ENCODE measurements at places on chromosomes 2 and 18. TPM values are rescaled to one million over a fixed set of nuclear protein-coding genes. Genes with fewer than 3 reads are reported as not detected.

DAW1 gene
- 0.54 TPM for polyA plus RNA-seq

GREB1L gene
- polyA plus RNA-seq = 3.8 TPM

UGT1A4 gene
- polyA plus RNA-seq = not detected

FOXD4L1 gene
- 0.08 TPM for polyA plus RNA-seq

HOXD12 gene
- polyA plus RNA-seq = 0.63 TPM

CRYGD gene
- not detected for polyA plus RNA-seq

CXCR1 gene
- not detected for polyA plus RNA-seq

ANKRD53 gene
- 1.8 TPM for polyA plus RNA-seq

NTSR2 gene
- polyA plus RNA-seq = not detected

KCNIP3 gene
- polyA plus RNA-seq = 18.9 TPM

SEMA4F gene
- 7.2 TPM for polyA plus RNA-seq

PER2 gene
- polyA plus RNA-seq = 8.7 TPM

ERMN gene
- 0.44 TPM for polyA plus RNA-seq

ECEL1 gene
- polyA plus RNA-seq = 12.5 TPM

DYNAP gene
- not detected for polyA plus RNA-seq

PSMA8 gene
- polyA plus RNA-seq = 0.08 TPM

- DNase-seq = no peak
Measured at GRCh38 chr2:195382186-195382585, 274.8 kb upstream of the SLC39A10 start.

- no peak for DNase-seq
Measured at GRCh38 chr2:98548920-98549818, 59.1 kb downstream of the COA5 start.

- no peak for DNase-seq
Measured at GRCh38 chr18:59788791-59789106, 91.5 kb upstream of the CCBE1 start.

GRCh38 chr2:205428811-205429210 lies 253.5 kb upstream of the NRP2 start:
- no peak for DNase-seq

GRCh38 chr18:65227970-65228369 lies 522.8 kb upstream of the CDH7 start:
- DNase-seq = no peak

DNA sequence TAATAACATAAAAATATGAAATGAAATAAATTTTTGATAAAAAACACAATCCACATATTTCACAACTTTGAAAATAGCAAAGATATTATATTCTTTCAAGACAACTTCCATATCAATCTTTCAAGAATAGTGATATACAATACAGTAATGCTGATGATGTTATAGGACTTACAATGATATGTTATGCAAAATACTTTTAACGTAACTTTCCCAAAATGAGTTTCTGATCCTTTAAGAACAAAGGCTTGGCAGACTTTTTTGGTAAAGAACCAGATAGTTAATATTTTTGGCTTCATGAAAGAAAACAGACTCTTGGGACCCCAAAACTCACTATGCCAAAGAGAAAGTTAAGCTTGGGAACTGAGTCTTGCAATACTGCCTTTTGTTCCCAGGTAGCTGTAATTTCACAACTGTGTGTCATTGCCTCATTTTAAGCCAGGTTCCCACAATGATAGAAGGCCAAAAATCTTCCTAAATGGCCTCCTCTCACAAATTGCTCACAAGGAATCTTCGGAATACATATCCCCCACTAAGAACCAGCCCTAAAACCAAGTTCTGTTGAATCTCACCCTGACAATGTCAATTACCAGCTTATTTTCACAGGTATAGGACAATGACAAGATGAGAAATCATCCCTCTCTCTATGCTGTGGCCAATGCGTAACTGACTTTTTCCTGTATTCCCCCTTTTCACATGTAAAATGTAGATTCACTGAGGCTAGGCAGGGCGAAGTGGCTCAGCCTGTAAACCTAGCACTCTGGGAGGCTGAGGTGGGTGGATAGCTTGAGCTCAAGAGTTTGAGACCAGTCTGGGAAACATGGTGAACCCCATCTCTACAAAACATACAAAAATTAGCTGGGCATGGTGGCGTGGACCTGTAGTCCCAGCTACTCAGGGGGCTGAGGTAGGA lies 54.8 kb upstream of the STRN start:
- no peak for DNase-seq

- DNase-seq = no peak
Measured at GRCh38 chr2:11744631-11745394, 1.6 kb upstream of the LPIN1 start.

DNA sequence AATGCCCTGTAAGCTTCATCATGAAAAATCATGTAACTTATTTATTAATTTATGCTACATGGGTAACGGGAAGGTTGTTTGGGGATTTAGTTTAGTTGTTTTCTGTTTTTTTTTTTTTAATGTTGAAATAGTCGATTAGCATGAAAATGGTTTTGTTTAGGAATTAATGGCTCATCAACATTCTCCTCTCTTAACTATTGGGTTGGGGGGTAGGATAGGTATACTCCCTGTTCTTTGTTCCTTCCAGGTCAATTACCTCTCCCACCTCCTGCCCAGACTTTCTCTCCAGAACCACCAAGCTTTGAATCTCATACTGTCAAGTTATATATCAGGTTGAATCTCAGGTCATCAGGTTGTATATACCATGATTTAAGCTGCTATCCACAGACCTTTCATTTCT lies 568.7 kb upstream of the DSEL start:
- DNase-seq = no peak

- DNase-seq = no peak
Measured at GRCh38 chr2:108621687-108622681, 87.7 kb downstream of the LIMS1 start.

DNA sequence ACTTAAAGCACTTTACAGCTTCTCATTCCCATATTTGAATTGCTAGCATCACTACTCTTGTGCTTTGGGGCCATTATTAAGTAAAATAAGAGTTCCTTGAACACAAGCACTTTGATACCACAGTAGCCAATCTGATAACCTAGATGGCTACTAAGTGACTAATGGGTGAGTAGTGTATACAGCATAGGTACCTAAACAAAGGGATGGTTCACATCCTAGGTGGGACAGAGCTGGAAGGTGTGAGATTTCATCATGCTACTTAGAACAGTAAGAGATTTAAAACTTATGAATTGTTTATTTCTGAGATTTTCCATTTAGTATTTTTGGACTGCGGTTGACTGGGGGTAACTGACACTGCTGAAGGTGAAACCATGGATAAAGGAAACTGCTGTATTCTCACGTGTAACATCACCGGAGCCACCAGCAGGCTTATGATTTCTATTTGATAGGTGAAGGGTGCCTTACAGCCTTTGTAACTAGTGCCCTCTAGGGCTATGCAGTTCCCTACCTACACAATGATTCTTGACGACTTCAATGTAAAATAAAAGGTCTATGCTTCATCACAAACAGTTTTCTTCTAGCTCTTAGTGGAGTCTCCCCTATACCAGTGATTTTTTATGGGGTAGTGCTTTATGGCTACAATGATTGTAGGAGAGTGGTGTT lies 22.1 kb upstream of the CRIM1 start:
- no peak for DNase-seq

DNA sequence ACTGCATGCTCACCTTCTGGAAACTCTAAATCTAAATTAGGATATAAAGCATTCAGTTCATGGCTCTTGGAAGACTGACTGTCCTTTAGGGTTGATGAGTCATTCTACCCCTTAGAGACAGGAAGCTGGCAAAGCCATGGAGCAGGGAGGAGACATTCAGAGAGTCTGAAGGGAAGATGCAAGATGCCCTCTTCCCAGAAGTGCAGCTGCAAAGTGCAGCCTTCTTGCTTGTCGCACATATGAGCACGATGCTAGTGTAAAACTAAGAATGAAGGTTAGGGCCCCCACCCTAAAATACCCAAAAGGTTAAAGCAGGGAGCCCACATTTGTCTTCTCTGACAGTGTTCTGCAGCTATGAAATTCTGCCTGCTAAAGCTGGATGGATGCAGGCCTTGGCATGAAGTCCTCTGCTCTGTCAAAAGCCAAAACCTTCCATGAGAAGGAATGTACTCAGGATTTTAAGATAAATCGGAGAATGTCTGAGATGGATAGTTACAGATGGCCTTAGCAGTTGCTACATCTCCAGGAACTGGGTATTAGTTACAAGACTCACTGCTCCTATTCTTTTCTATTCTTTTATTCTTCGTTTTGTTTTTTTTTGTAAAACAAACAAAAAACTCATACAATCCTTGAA lies 89.7 kb downstream of the POLE4 start:
- no peak for DNase-seq

GRCh38 chr2:146990311-146991054 lies 854.3 kb upstream of the ACVR2A start:
- DNase-seq = no peak

DNA sequence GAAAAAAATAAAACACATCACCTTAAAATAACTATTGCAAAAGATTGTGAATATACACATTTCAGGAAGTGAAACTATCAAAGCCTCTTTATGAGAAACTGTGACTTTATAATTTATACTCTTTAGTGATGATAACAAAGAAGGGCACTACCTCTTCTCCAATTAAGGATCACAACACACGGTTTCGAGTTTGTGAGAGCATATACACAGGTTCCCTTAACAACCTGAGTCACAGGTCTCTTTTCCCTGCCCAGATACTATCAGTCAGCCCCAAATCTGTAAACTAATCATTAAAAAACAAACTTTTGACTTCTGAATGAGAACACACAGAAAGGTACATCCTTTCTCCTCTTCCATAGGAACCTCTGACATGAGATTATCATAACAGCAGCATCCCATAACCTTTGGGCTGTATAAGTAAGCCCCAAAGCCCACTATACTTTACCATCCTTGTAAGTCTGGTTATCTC lies 44.9 kb downstream of the PTPN2 start:
- no peak for DNase-seq

DNA sequence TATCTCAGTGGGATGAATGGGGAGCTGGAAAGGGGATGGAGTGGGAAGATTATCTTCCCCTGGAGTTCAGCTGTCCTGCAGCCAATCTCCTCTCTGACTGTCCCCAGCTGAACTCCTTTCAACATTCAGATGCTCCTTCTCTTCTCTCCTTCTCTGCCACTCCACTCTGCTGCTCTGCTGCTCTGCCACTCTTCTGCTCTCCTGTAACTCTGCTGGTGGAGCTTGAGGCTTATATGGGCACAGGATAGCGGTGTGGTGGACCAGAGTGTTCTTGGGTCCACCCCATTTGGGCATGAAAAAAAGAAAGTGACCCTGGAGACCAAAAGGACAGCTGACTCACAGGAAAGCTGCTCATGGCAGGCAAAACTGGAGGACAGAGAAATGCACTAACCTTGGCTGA lies 26.6 kb downstream of the FAHD2B start:
- no peak for DNase-seq

GRCh38 chr2:61450144-61450543 lies 20.7 kb downstream of the USP34 start:
- no peak for DNase-seq

DNA sequence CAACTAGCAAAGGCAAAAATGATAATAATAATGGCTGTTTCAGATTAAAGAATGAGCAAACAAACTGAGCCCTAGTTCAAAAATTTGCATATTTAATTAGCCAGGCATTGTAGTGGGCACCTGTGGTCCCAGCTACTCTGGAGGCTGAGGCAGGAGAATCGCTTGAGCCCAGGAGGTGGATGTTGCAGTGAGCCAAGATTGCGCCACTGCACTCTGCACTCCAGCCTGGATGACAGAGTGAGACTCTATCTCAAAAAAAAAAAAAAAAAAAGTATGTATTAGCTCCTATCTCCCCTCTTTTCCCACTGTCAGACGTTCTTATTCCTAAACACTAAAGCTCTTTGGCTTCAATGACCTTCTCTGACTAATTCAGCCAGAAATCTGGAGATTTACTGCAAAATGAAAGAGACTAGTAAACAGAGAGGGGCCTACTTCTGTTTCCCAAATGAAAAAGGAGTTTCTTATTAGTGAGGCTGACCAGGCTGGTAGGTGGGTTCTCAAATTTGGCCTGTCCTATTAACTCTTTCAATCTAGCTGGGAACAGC lies 3.9 kb upstream of the SRBD1 start:
- no peak for DNase-seq

- DNase-seq = no peak
Measured at GRCh38 chr2:16713011-16713423, 47.4 kb upstream of the CYRIA start.

GRCh38 chr2:85134255-85134895 lies 1.2 kb downstream of the TCF7L1 start:
- DNase-seq = no peak

DNA sequence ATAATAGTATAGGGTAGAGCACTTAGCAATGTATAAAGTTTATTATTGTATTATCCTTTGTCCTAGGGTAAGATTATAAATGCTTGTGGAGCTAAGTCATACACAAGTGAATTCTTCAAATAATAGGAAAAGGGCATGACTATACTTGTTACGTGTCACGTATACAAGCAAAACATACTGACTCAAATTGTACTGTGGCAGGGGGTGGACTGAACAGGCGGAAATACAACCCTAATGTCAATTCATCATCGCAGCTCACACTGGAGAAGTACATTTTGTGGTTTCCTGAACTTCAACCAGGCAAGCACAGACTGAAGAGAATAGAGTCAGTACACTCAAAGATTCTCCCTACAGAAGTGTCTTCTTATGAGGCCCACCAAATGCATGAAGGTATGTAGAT lies 201.0 kb downstream of the MBD2 start:
- no peak for DNase-seq

DNA sequence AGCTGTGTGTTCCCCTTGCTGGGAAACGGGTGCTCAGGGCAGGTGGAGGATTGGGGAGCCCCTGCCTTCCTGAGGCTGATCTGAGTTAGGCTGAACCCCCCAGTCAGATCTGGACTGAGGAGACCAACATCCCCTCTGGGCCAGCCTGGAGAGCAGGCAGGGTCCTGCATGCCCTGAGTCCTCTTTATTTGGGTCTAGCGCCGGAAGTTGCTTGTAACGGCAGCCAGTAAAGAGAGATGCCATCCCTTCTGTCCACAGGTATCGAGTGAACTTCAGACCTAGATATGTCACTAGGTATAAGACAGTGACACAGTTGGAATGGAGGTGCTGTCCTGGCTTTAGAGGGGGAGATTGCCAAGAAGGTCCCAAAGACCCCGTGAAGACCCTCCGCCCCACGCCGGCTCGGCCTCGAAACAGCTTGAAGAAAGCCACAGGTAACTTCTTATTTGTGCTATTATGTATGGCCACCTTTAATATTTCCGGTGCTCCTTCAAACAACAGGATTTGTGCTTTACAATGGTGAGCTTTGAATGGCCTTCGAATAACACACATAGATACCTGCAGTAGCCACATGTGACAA lies 38.0 kb downstream of the EMILIN2 start:
- DNase-seq = no peak

DNA sequence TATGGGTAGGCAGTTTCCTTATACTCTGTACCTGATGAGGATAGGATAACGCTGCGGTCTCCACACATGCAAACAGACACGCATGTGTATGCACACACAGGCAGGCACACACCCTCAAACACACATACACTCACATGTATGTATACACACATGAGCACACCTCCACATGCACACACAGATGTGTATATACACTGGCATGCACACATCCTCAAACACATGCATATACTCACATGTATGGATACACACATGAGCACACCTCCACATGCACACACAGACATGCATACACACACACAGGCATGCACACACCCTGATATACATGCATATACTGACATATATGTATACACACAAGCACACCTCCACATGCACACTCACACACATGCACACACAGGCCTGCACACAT lies 267.8 kb upstream of the HDAC4 start:
- DNase-seq = no peak

- no peak for DNase-seq
Measured at GRCh38 chr2:101735166-101735533, 37.6 kb downstream of the MAP4K4 start.

- DNase-seq = no peak
Measured at GRCh38 chr2:220877897-220878296, 694.2 kb downstream of the EPHA4 start.

GRCh38 chr2:234377761-234378391 lies 119.0 kb downstream of the ARL4C start:
- no peak for DNase-seq
